ENCODE measurements at places on chromosomes 3 and 15.
A peak's percentile ranks its signal among the peaks of the same experiment; 100 is the strongest.

DNA sequence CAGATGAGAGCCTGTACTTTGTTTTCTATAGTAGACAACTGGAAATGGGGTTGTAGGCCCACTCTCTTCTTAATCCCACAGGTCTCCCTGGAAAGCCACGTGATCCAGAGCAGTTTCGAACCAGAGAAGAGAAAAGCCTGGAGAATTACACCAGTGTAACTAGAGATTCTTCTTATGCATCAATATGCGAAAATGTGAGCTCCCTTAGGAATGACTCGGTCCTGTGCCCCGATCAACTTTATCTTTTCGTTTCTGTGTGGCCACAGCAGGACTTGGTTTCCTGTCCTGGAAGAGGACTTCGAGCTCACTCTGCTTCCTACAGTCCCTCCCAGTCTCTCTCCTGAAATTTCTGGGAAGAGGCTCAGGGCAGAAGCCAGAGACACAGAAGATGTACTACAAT, 73.8 kb upstream of the TPM1 start:
- DNase-seq: no peak

GRCh38 chr3:170977949-170978745, 48.4 kb downstream of the SLC2A2 start:
- peak; percentile 22 for DNase-seq

- DNase-seq: peak; percentile 66
Observed at GRCh38 chr3:101643861-101644613, 32.9 kb downstream of the ZBTB11 start.

- DNase-seq: no peak
Observed at GRCh38 chr15:101145362-101145761, 106.5 kb downstream of the CHSY1 start.

DNA sequence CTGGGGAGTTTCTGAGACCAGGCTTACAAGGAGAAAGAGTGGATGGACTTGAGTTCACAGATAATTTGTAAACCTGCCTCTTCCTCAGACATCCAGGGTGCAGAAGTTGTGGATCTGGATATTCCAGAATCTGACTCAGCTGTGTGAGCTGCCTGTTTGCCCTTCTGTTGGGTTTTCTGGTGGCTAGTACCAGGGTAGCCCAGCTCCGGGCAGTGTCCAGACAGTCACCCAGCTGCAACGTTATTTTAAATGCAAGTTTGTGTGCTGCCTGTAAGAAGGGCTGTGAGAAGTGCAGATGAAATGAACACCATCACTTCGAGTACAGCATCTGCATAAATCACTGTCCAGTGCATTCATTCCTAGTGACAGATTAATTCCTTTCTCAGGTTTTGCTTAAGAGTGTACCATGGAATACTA, 1053.0 kb downstream of the TUSC7 start:
- DNase-seq: no peak

DNA sequence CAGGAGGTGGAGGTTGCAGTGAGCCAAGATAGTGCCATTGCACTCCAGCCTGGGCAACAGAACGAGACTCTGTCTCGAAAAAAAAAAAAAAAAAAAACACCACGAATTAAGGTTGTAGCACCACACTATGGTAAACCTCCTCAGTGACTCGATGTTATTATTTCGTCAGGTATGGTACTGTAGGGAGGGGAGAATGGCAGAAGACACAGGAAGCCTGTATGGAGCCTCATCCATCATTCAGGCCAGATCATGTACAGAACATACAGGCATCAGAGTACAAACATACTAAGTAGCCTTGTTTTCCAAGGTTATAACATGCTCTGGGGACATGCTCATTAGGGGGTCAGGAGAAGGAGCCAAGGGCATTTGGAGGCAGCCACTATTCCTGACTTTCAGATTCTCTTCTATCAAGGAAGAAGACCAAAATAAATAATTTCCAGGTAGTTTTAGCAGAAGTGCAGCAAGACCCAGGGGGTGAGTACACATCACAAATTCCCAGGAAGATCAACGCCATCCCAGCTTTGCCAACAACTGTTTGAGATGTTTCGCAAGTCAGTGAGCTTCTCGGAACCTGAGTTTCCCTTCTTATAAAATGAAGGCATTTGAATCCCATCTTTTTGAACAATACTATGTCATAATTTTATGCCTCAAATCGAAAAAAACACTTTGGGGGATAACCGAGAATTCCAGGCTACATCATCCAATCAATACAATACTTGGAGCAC, 79.8 kb downstream of the FOXP1 start:
- peak; percentile 46 for DNase-seq

GRCh38 chr15:70321172-70321819, 223.6 kb upstream of the TLE3 start:
- DNase-seq: no peak
